ENCODE measurements at places on chromosomes 16 and 17.

- DNase-seq = no peak
Measured at GRCh38 chr17:951325-952132, 28.0 kb downstream of the NXN start.

DNA sequence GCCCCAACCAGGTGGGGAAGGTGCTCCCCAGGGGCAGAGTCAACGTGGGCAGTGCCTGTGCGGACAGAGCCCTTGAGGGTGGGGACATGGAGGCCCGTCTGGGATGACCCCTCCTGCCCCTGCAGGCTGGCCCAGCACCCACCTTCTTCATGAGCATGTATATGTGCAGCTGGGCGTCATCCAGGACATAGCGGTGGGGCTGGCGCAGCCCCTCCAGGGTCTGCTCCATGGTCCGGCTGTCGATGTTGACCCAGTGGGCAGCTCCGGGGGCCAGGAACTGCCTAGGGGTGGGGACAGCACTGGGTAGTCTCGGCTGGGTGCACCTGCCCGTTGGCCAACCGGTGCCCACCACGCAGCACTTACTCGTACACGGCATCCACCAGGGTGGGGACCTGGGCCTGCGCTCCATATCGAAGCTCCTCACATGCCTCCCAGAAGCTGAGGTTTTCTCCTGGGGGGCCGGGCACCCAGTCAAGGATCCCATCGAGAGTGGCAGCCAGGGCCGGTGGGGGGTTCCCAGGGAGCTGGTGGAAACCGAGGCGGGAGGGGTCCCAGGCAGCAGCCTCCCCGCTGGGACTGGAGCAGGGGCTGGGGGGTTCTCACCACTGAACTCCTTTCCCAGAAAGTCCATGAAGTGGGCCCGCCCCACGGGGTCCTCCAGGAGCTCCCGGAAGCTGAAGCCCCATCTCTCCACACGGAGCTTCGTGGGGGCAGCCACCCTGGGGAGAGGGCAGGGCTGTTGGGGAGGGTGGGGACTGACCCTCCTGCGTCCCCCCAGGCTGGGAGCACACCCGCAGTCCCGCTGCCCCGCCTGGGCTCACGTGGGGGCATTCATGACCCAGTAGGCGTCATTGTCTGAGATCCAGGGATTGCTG, 5.1 kb downstream of the RGS11 start:
- no peak for DNase-seq

- no peak for DNase-seq
Measured at GRCh38 chr17:38982858-38983746, 15.9 kb upstream of the FBXO47 start.

DNA sequence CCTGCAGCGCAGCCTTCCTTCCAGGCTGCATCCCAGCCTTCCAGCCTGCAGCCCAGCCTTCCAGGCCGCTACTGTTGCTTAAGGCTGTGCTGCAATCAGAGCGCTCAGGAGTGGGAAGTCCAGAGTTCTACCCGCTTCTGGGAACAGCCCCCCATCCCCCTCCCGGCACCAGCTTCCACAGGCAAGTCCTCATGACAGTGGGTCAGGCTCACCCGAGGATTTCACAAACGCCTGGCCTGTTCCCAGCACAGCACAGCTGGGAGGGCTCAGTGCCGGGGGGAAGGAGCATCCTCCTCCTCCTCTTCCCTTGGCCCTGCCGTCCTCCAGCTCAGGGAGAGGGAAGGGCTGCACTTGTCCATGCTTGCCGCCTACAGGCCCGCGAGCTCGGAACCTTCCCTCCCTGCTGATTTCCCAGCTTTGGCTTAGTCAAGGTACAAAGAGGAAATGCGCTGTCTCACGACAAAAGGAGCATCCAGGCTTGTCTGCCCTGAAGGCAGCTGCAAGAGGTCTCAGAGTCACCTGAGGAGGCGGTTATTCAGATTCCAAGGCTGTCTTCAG, 8.3 kb downstream of the SOCS3 start:
- no peak for DNase-seq

DNA sequence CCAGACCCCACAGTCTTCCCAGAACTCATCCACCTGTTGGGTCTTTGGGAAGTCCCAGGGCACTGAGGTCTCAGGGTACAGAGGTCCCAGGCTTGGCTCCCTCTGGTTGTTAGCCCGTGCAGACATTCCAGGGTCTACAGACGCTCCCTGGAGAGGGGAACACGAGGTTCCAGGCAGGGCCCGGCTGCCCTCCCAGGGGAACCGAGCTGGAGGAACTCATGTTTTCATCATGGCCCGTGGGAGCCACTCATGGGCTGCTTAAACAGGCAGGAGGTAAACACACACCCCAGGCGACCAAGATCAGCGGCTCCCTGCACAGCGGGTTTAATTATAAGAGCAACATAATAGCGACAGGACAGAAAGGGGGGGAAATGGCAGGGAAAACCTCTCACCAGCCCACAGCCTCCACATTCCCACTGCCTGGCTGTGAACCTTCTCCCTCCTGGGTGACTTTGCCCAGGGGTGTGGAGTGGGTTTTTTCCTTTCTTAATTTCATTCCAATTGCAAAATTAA, 36.5 kb downstream of the TRARG1 start:
- no peak for DNase-seq

DNA sequence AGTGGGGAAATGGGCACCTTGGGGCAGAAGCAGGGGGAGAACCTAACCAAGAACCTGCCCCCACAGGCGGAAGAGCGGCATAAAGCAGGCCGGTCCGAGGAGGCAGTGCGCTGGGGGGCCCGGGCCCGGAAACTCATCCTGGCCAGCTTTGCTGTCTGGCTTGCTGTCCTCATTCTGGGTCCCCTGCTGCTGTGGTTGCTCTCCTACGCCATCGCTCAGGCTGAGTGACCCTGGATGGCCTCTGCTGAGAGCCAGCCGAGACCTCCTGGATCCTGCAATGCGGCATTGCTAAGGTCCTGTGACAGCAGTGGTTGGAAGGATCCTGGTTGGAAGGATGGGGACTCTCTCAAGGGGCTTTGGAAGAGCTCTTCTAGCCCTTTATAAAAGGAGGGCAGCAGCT, 4.5 kb upstream of the PHKG2 start:
- DNase-seq = no peak

DNA sequence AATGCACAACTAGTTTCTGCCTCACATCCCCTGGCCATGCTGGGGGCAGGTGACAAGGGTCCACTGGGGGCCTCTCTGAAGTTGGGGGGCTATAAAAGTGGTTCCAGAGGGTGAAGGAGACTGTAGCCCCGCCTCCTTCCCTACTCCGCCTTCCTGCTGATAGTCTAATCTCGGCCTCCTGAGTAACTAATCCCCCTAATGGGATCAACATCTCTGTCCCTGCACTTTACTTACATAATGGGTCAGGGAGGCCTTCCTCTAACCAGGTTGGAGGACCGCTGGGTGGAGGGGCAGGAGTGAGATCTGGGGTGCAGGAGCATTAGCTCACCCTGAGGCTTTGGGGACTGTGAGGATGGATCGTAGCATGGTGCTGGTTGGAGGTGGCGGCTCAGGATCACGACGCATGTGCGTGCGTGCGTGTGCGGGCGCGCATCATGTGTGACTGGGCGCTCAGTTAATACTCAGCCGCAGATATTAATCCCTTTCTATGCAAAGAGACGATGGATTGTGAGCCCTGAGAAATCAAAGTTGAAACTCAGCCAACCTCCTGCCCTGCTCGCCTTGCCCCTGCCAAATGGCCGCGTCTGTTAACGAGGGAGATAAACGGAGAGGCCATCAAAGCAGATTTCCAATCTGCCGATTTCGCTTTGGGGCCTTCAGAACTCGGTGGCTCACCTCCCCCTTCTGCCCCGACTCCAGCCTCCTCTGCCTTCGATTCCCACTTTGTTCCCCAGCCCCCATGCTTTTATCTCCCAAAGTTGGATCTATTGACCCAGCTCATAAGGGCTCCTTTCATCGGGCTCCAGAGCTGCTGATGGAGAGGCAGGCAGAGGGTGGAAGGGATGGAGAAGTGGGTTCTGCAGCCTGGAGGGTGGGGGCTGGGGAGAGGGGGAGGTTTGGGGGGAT, 107.3 kb downstream of the SDK2 start:
- no peak for DNase-seq

- no peak for DNase-seq
Measured at GRCh38 chr17:76307299-76307965, 644 bp downstream of the QRICH2 start.

DNA sequence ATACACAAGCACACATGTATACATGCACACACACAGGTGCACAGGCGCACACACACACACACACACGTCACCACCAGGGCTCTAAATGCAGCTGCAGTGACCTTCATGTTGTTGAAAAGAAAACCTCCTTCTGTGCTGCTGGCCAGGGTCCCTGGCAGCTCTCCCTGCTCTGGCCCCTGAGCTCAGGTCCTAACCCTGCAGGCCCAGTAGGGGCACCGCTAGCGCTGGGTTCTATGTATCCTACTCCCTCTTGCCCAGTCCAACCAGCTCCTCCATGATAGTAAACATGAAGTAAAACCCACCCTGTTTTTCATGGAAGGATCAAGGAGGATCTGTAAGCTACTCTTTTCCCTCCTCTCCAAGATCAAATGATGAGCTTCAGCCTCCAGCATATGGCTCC, 172.8 kb downstream of the RBFOX3 start:
- DNase-seq = no peak

- peak; percentile 51 for DNase-seq
Measured at GRCh38 chr17:45410144-45411091, 22.3 kb downstream of the ARHGAP27 start.

- DNase-seq = no peak
Measured at GRCh38 chr17:74362069-74362405, 369 bp upstream of the BTBD17 start.

DNA sequence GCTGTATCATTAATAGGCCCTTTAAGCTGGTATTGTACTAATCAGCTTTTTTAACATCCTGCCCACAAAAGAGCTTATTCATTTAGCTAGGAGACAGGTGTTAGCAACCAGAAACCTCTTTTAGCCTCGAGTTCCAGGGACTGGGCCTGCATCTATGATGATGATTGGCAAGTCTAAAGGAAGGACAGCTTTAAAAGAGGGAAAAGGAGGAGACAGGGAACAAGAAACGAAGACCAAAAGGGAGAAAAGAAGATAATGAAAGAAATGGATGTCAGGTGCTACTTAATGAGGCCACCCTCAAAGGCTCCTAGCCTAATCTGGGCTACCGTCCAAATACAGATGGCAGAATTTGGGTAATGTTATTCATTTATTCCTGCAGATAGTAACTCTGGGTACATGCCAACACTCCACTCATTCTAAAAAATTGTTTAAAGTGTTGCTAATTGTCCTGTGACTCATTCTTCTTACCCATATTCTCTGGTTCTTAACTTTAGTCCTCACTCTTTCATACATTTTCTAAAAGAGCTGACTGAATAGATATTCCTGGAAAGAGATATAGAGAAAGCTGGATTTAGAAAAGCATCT, 18.7 kb upstream of the RFFL start:
- no peak for DNase-seq

DNA sequence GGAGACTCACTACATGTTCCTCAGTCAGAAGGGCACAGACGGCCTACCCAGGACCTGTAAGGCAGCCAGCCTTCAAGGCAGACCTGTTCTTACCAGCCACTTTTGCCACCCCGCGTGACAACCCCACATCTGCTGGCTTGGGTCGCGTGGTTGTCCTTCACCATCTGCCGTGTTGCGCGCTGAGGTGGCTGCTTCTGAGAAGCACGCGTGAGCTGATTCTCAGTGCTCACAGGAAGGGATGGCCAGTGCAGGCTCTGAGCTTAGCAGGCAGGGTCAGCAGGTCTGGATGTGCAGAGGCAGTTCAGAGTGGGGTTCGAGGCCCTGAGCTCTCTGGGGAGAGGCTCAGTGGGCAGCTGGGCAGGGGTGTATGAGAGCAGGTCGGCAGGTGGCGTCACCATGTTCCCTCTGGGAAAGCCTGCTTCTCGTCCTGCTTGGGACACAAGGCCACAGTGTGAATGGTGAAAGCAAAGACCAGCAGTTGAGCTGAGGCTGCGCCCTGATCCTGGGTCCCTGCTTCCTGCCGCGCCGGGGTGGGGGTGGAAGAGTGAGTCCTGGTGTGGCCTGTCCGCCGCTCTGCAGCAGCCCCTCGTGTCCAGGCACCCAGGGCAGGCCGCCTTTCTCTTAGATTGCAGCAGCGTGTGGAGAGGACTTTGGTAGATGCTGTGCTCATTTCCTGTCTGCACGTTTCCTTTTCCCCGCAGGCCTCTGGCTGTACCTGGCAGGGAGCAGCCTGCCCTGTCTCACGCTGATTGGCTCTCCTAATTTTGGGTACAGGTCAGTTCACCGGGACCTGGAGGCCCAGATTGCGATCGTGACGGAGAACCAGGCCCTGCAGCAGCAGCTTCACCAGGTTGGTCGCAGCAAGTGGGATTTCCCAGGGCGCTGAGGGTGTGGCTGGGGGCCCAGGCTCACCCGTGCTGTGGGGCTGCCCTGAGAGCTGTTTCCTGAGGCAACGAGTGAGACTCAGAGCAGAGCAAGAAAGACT, 36.0 kb downstream of the PGS1 start:
- DNase-seq = peak; percentile 26

- DNase-seq = no peak
Measured at GRCh38 chr17:65230040-65230439, 92.9 kb downstream of the RGS9 start.

- no peak for DNase-seq
Measured at GRCh38 chr17:67990909-67991308, 5.4 kb downstream of the C17orf58 start.

DNA sequence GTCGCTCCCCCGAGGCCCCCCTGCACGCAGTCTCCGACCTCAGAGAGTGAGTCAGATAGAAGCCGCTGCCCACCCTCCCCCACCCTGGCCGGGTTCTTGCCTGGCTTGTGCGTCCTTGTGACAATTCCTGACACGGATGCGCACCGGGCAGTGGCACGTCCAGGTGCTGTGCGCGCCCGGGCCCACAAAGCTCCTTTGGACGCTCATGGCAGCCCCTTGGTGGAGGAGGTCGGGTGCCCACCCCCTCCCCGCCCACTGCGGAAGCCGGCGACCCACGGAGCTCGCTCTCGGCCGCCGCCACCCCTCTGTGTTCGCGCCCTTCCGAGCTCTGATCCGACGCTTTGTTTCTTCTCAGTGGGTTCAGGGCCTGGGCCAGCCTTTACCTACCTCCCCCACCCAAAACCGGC, 662 bp upstream of the TUBB3 start:
- DNase-seq = no peak

DNA sequence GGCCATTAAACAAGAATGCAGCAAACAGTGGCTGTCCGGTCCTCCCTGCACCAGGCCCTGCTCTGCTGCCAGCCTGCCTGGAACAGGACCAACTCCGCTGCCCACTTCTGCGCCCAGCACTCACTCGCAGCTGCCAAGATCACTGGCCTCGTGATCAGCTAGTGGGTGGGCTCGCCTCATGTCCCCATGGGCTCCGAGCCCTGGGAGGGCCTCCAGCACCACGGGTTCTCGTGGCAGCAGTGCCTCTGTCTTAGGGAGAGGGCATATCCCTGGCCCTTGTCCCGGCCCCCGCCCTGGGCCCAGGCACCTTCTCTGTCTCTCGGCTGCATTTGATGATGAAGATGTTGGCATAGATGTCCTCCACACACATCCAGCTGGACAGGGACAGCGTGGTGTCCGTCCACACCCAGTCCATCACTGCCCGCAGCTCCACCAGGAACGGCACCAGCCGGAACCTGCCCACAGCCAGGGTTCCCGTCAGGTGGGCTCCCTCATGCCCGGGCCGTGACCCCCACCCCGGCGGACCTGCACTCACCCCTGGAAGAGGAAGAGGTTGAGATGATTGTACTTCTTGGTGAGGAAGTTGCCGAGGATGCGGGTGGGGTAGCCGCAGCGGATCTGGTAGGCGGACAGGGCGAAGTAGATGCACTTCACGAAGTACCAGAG, 13.1 kb downstream of the CTU2 start:
- DNase-seq = no peak

GRCh38 chr16:71622088-71622487, 3.9 kb upstream of the MARVELD3 start:
- DNase-seq = no peak

- no peak for DNase-seq
Measured at GRCh38 chr17:41782142-41782541, 4.4 kb downstream of the JUP start.

- DNase-seq = no peak
Measured at GRCh38 chr17:67685351-67685750, 32.4 kb upstream of the NOL11 start.
